GM13976 (cell line): ENCODE measurements at places on chromosomes 5 and 9.

DNA sequence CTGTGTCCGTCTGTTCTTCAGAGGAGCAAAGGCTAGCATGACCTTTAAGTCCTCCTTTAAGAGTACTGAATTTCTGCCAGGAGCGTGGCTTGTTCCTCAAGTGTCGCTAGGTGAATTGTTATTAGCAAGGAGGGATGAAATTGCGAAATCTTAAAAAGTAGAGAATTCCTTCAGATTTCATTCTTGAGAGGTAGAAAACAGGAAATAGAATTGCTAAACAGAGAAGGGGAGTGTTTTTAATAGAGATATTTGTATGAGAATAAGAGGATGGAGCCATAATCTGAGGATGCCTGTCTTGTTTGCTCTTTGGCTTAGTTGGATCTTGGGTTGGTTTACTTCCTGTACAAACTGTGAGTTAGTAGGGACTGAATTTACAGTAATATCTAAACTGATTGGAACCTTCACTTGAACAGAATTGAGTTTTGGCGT, 39.2 kb downstream of the EXOSC2 start:
- DNase-seq: no peak

DNA sequence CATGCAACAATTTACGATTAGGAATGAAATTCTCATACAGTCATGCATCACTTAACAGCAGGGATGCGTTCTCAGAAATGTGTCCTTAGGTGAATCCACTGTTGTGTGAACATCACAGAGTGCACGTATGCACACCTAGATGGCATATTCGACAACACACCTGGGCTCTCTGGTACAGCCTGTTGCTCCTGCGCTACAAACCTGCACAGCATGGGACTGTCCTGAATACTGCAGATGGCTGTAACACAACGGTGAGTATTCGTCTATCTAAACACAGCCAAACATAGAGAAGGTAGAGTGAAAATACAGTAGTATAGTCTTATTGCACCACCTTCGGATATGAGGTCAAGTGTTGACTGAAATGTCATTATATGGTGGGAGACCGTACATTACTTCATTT, 44.0 kb upstream of the LCP2 start:
- no peak for DNase-seq

- DNase-seq: no peak
These were observed 259.9 kb downstream of the SYK start for GRCh38 chr9:91061506-91061905.

DNA sequence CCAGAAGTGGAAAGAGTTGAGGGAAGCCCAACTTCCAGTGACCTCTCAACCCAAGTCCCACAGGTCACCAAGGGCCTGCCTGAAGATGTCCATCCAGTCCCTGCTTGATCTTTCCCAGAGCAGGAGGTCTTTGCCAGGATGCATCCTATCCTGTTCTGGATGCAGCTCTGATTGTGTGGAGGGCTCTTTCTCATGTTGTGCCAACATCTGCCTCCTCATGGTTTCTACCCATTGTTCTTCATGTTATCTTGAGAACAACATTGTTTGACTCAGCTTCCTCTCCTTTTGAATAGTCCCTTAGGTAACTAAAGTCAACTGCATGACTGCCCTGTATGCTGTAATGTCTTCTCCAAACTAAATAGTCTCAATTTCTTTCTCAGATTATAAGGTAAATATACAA, 169.3 kb downstream of the CCDC192 start:
- DNase-seq: no peak

DNA sequence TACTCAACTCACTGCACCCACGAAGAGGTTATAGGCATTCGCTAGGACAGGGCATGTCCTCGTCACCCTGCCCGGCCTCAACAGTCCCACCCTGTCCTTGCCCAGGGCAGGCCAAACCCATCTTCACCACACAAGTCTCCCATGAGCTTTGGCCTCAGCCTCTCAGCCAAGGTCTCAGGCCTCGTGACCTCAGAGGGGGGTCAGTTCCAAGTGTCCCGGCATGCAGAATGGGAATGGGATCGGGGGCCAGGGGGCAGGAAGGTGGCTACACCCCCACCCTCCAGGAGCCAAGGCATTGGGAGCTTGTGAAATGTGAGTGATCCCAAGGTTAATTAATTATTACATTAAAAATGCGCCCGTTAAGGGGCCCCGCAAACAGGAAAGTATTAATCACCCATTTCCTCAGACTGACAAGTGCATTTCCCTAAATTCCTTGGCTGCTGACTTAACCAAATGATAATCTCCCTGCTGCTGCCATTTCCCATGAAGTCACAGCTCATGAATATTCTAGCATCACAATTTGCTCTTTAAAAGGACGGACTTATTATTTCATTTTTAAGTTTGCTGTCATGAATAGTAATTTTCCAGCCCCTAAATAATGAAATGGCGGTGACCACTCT, 8.0 kb upstream of the UBAC1 start:
- DNase-seq: no peak
